Left hindlimb (tissue), 1 donor: ENCODE measurements at places on chromosomes 5 and 9.
A peak's percentile ranks its signal among the peaks of the same experiment; 100 is the strongest.

GRCh38 chr5:14662721-14663260 is 1.7 kb upstream of the OTULIN start:
- no peak for DNase-seq

GRCh38 chr5:14153932-14154731 is 11.0 kb downstream of the TRIO start:
- DNase-seq, result peak; percentile 84

DNA sequence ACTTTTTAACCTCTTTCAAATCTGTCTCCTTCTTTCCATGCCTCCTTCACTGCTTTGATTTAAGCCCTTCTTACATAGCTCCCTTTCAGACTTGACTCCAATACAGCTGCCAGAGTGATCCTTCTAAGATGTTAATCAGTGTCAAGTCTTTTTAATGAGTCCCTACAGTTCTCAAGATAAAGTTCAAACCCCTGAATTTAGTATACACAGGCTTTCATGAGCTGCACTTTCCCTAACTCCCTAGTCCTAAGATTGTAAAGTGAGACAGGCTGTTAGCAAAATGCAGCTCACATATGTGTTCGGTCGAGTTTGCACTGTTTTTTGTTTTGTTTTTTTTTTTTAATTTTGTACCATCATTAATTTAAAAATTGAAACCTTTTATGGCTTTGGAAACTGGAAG is 190.4 kb upstream of the VCAN start:
- DNase-seq, result no peak

GRCh38 chr5:145913701-145914100 is 22.7 kb upstream of the SH3RF2 start:
- no peak for DNase-seq

DNA sequence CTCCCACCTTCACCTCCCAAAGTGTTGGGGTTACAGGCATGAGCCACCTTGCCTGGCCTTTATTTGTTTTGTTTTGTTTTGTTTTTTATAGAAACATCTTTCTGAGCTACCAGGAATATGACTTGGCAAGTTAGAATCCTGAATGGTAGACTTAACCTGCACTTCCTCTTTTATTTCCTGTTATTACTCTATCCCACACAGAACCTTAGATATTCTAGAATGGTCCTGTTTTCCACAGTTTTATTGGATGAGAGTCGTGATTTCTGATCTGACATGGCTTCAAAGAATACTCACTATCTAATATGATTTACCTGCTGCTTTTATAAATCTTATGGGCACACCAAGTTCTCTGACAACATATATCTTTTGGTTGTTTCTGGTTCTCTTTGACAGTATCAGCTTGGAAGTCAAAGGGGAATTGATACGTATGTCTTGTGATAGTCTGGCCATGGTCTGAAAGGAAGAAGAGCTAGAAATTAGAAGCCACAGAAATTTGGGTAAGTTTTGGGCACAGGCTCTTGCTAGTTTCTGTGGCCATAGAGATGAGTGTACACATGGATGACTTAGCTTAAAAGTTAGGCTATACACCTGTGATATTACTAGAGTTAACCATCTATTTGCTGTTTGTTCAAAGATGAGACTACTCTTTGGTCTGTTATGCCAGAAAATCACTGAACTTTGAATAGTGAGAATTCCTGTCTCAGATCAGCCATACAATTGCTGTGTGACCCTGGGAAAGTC is 4.7 kb upstream of the PANK3 start:
- no peak for DNase-seq

GRCh38 chr5:53560028-53560427 is 411 bp upstream of the NDUFS4 start:
- DNase-seq, result no peak

DNA sequence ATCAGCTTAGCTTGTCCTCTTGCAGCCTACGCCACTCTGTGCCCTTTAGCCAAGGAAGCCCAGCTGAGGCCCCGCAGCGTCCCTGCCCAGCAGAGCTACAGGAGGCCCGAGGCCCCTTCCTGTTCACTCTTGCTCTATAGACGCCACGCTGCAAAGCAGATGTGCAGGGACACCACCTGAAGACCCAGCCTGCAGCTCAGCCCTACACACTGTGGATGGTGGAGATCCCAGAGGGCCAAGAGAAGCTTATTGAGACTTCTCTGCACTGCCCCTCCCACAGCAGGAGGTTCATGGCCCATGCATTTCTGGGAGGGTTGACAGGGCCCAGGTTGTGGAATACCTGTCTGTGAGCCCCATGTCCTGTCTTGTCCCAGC is 33.6 kb downstream of the IRF1 start:
- no peak for DNase-seq

DNA sequence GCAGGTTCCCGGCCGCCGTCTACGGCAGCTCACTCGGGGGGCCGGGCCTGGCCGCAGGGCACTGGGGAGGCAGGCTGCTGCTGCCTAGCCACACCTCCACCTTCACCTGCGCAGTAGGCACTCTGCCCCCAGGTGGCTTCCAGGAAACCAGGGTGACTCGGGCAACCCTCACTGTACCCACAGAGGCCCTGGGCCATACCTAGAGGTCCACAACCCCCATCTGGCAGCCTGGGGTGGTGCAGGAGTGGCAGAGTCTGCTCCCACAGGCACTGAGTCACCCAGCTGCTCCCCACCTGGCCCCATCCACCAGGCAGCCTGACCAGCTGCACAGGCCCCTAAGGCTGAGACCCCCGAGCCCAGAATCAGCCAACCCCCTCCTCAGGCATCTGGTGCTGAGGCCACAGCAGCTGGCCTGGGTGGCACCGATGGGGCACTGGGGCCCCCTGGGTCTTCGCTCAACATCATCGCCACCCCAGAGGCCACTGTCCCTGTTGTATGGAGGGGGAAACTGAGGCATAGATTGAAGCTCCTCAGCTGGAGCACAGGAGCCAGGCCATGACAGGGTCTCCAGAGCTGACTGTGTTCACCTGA is 70.2 kb downstream of the KCNT1 start:
- no peak for DNase-seq

DNA sequence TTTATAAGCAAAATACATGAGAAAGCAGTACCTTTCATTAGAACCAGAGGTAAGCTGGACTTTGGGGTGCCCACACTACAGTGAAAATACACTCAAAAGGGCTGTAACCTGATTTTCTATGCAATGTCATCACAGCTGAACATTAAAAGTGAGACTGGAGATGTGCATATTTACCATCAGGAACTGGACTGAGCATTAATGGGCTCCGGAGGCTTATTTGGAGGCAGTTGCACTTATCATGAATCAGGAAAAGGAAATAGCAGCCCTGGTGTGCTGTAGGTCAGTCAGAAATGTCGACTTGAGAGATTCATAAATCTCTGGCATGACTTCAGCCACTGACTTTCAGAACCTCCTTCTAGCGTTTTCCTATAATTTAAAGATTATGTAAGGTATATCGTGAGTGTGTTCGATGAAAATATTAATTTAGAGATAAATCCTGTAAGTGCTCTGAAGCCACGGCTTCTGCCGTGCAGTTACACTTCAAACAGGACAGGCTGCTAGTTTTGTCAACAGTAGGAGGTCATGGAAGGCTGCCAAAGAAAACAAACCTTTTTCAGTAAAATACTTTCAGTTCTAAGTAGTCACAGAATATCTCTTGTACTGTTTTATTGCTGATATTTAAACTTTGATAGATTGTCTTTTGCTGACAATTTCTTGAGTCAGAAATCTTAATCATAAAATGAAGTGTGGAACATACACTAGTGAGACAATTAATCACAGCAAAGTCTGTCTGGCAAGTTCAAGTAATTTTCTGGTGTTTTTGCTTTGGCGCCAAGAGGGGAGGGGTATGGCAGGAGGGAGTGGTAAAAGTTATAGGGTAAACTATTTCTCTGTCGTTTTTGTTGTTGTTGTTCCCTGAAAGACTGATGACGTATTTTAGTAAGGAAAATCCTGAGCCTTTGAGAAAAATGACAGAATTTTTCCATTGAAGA is 939.7 kb downstream of the NR2F1-AS1 start:
- no peak for DNase-seq

- DNase-seq, result no peak
Measured at GRCh38 chr9:87642330-87643106, 83.4 kb upstream of the CTSL start.

GRCh38 chr5:177434437-177434836 is 8.0 kb downstream of the GRK6 start:
- DNase-seq, result no peak

- peak; percentile 55 for DNase-seq
Measured at GRCh38 chr5:31470608-31471007, 61.3 kb downstream of the DROSHA start.

GRCh38 chr9:75869236-75869635 is 21.2 kb upstream of the PCSK5 start:
- no peak for DNase-seq

DNA sequence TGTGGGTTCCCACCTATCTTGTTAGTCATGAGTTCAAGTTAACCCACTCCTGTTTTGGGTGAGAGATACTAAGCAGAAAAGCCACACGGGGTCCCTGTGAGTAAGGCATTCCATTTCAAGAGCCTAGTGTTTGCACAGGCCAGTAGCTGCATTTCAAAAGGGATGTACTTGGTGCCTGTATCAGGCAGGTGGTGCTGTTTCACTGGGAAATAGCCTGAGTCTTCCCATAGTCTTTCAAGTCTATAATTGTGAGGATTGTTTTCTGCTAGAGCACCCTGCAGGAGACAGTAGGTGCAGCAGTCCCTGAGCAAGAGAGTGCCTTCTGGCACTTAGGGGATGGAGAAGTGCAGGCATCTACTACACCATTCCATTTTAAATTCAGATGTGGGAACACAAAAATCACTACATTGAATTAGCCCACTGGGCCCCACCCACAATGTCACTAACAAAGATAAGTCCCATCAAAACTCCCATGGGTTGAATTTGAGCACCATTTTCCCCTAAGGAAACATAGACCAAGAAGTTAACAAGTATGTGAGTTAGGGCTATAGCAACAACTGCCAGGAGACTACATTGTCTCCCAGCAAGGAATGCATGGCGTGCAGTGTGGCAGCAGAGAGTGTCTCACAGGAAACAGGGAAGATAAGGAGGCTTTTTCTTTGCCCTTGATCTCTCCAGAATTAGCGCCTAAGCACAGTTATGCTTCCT is 263.2 kb downstream of the COX7C start:
- peak; percentile 55 for DNase-seq
